Activated gamma-delta T cell (primary cell): ENCODE measurements at places on chromosomes 3 and 15.

DNA sequence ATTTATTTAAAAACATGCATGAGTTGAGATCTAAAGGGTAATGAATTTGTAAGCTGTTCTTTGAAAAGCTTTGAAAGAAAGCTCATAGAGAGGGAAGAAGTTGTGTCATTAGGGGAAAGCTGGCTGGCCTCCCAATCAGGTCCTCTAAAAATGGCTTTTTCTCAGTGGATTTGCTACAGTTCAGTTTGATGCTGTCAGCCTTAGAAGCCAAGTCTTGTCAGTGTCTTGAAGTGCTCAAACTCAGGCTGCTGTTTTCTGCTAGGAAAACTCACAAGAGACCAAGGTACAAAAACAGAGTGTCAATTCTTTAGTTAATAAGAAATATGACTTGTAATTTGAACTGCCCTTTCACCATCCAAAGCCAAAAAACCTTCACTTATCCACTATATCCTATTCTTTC is 243.8 kb downstream of the OTOL1 start:
- no peak for DNase-seq

GRCh38 chr3:171967932-171968678 is 71.3 kb upstream of the FNDC3B start:
- no peak for DNase-seq

- DNase-seq: no peak
Measured at GRCh38 chr3:71146673-71147072, 436.9 kb downstream of the FOXP1 start.

GRCh38 chr3:130645261-130645660 is 101.4 kb downstream of the PIK3R4 start:
- no peak for DNase-seq

- no peak for DNase-seq
Measured at GRCh38 chr15:98546329-98546728, 102.0 kb upstream of the IGF1R start.
